Forelimb muscle (tissue), 1 donor: ENCODE measurements at places on chromosomes 12 and 14.

- no peak for DNase-seq
Observed at GRCh38 chr12:65656891-65657351, 167.4 kb upstream of the HMGA2 start.

GRCh38 chr14:72513965-72514659 is 379.8 kb downstream of the DPF3 start:
- DNase-seq: no peak

DNA sequence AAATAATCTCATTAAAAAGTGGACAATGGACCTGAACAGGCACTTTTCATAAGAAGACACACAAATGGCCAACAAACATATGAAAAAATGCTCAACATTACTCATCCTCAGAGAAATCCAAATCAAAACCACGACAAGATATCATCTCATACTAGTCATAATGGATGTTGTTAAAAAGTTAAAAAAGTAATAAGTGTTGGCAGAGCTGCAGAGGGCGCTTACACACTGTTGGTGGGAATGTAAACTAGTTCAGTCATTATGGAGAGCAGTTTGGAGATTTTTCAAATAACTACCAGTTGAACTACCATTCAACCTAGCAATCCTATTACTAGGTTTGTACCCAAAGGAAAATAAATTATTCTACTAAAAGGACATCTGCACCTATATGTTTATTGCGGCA is 47.2 kb downstream of the FOXG1 start:
- no peak for DNase-seq

GRCh38 chr12:64145226-64145625 is 76.9 kb downstream of the KICS2 start:
- DNase-seq: no peak

- DNase-seq: no peak
Observed at GRCh38 chr12:26853303-26854030, 20.5 kb upstream of the ITPR2 start.

- no peak for DNase-seq
Observed at GRCh38 chr14:96027431-96028355, 11.5 kb upstream of the C14orf132 start.

DNA sequence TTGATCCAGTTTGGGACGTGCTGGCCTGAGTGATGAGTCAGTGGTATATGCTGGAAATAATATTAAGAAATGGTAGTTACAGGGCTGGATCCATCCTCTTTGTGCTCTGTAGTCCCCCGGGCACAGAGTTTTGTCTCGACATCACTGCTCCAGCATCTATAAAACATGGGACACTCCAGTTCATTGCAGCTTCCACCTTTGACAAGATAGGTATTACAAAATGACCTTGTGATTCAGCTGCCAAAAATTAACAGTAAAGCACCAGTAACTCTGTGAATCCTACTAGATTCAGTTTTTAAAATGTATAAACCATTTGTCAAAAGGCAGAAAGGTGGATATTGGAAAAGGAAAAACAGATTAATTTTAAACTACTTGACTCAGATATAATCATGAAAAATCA is 14.6 kb upstream of the GNG2 start:
- no peak for DNase-seq

DNA sequence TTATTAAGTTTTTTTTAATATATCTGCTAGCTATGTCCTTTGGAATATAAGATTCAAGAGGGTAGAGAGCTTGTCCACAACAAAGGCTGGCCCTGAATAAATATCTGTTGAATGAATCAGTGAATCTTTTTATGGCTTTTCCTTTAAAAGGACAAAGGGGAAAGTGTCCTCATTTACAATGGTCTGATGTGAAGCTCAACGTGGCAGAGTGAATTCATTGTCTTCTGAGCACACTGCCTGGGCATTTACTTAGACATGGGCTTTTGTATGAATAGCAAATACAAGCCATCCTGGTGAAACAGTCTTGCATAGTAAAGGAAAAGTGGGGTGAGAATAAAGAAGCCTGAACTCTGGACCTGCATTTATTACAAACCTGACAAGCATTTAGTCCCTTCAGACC is 201.2 kb downstream of the NELL2 start:
- no peak for DNase-seq

DNA sequence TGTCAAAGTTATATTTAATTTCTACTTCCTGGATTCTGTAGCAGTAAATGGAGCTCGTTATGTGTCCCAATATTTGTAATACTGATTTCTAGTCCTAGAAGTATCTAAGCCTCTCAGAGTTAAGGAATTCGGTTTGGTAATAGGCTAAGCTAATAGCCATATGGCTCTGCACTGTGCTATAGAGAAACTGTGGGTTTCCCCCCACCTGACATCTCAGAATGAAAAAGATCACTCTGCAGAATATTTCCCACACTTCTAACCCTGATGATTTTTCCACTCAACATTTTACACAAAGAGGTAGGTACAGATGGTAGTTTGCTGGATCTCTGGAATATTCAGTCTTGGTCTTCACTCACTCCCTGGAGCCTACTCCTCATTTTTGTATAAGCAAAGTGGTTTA is 71.2 kb downstream of the BORCS5 start:
- DNase-seq: no peak

GRCh38 chr14:56805992-56806727 is 4.1 kb downstream of the OTX2 start:
- DNase-seq: no peak

DNA sequence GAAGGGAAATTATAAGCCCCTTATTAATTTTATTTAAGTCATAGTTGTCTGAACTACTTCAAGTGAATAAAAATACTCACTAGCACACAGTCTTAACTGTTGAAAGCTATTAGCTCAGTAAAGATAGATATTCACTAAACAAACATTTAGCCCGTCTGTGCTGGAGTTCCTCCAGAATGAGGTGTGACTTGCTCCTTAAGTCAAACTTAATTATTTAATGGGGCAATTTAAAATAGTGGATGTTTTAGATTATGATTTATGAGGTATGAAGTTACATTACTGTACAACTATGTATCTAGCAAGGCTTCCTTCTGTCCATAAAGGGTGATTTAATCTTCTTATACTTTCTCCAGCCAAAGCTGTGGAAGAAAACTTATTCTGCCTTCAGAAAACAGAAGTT is 414.0 kb upstream of the FLRT2 start:
- no peak for DNase-seq

DNA sequence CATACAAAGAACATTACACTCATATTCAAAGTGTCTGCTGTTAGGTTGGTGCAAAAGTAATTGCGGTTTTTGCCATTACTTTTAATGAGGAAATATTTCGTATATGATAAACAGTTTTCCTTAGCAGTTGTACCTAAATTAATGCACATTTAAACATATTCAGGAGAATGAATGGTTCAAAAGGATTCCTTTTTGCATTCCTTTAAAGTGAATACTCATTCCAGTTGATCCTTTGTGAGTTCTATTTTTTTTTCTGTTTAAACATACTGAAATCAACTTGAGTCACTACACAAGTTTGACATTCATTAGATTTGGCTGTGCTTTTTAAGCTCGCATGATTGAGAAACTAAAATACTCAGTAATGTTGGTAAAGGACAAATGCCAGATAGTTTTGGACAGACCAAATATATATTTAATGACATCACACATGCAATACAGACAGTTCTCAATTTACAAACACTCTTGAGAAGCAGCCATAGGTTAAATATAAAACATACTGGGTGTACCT is 13.8 kb upstream of the SLC38A2 start:
- no peak for DNase-seq

GRCh38 chr12:14621826-14622225 is 54.1 kb upstream of the PLBD1 start:
- DNase-seq: no peak

- no peak for DNase-seq
Observed at GRCh38 chr14:56816574-56817391, 6.5 kb upstream of the OTX2 start.

- DNase-seq: no peak
Observed at GRCh38 chr14:92680781-92681650, 67.4 kb downstream of the LGMN start.

DNA sequence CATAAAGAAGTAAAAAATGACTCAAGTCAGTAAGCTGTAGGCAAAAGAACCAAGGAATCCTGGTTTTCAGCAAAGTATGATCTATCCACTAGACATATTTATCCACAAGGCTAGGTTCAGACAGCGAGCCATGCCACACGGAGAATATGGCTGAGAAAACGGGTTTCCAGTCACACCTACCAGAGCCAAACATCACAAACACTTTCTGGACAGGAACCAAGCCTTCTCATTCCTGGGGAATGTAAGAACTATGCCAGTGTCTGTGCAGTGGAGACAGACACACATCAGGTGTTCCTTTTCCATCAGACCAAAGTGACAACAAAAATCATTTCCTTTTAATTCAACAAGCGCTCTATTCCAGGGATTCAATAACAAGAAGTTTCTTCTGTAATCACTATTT is 41.1 kb downstream of the AREL1 start:
- no peak for DNase-seq

DNA sequence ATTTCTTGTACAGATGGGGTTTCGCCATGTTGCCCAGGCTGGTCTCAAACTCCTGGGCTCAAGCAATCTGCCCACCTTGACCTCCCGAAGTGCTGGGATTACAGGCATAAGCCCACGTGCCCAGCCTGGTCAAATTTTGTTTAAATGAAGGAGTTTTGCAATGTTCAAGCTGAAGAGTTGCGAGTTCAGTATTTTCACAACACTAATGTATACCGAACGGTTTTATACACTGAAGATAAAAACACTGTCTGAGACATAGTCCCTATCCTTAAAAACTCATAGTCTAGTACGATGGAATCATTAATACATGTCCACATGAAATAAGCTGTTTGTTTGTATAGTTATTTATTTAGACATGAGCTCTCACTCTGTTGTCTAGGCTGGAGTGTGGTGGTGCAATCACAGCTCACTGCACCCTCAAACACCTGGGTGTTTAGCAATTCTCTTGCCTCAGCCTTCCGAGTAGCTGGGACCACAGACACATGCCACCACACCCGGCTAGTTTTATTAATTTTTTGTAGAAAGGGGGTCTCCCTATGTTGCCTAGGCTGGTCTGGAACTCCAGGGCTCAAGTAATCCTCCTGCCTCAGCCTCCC is 15.4 kb downstream of the TRAPPC6B start:
- no peak for DNase-seq

- no peak for DNase-seq
Observed at GRCh38 chr14:21343035-21343794, 40.6 kb downstream of the SUPT16H start.

GRCh38 chr14:23483236-23483854 is 13.8 kb downstream of the NGDN start:
- DNase-seq: no peak

DNA sequence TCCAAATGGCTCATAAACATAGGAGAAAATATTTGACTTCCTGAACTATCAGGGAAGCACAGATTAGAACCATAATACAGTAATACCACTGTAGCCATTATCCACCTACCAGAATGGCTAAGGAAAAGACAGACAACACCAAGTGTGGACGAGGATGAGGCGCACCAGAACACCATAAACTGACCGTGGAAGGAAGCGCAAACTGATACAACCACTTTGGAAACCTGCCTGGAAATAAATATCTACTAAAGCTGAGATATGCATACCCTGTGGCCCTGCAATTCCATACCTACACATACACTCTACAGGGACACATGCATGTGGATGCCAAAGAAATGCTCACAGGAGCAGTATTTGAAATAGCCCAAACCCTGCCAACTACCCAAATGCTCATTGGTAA is 60.3 kb downstream of the RBM19 start:
- DNase-seq: no peak

DNA sequence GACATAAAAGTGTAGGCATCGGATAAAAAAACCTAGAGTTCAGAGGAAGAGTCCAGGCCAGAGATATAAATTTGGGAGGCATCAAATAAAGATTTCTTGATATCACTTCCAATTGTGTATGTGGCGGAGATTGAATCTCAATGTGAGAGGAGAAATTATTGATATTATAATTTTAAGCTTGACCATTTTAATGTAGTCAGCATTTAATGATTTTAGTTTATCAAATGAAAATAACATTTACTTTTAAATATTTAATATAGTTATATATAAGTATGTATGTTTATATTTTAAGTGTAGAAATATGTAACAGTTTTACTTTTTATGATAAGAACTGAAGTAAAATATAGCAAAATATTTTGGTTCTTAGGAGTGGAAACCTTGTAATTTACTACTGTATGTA is 48.7 kb downstream of the WASHC4 start:
- no peak for DNase-seq

- no peak for DNase-seq
Observed at GRCh38 chr14:87079416-87079815, 913.6 kb downstream of the GALC start.

DNA sequence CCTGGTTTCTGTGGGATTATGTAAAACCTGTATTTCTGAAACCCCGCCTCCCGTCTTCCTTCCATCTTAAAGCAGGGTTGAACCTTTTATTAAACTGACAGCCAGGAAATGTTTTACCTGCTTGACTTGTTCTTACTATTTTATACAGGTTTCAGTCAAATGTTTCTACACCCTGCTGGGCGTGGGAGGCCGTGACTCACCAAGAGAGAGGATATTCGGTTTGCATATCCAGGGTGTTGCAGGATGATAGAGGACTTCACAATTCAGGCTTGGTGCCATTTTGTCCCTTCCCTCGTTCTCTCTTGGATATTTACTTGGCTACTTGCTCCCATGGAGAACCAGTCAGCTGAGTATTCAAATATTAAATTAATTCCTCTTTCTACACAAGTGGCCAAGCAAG is 69.7 kb downstream of the ARF6 start:
- DNase-seq: no peak

GRCh38 chr12:58117201-58117600 is 175.8 kb downstream of the ATP23 start:
- DNase-seq: no peak

GRCh38 chr14:61513986-61514830 is 181.1 kb upstream of the HIF1A start:
- no peak for DNase-seq

DNA sequence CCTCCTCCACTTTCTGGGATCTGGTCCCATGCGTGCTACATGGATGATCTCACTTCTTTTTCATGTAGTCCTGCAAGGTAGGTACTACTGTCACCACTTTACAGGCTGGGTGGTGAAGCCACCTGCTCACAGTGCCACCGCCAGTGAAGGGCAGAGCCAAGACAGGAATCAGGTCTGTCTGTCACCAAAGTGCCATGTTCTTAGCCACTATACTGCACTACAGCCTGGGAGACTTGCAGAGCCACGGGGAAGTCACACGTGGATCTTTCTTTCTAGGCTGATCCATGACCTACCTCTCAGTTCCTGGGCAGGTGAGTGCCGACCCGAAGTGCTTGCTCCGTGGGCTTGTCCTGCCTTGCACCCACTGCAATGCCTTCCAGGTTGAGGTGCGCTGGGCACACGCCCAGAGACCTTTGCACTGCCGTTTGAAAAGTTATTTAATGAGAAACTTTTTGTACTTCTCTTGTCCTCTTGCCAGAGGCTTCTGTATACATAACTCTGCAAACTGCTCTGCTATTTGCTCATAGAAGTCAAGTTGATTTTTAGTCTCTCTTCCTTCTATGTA is 19.7 kb upstream of the CLMN start:
- DNase-seq: no peak

- DNase-seq: no peak
Observed at GRCh38 chr12:57470286-57470969, 9.2 kb downstream of the ARHGAP9 start.

DNA sequence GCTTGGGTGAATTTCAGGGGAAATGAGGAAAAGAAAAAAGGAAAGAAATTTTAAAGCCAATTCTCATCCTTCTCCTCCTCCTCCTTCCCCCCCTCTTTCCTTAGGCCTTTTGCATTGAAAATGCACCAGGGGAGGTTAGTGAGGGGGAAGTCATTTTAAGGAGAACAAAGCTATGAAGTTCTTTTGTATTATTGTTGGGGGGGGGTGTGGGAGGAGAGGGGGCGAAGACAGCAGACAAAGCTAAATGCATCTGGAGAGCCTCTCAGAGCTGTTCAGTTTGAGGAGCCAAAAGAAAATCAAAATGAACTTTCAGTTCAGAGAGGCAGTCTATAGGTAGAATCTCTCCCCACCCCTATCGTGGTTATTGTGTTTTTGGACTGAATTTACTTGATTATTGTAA is 1.9 kb downstream of the HOXC4 start:
- DNase-seq: no peak
